ENCODE measurements at places on chromosomes 1 and 21. TPM values are rescaled to one million over a fixed set of nuclear protein-coding genes. Genes with fewer than 3 reads are reported as not detected.

Gene MSH4
- total RNA-seq = 0.27 TPM

Gene LAMC1
- total RNA-seq = 409 TPM

Gene KPRP
- total RNA-seq = not detected

Gene MNDA
- total RNA-seq = not detected

Gene OR2T1
- total RNA-seq = not detected

Gene MTF2
- 40.3 TPM for total RNA-seq

Gene FCGR1A
- total RNA-seq = not detected

Gene NTMT2
- total RNA-seq = not detected

Gene SIM2
- total RNA-seq = 0.13 TPM

Gene ATP1A4
- not detected for total RNA-seq

Gene SRGAP2
- total RNA-seq = 113 TPM

Gene TARS2
- total RNA-seq = 19.4 TPM

Gene GPATCH2
- total RNA-seq = 29.9 TPM

Gene CA6
- not detected for total RNA-seq

Gene C1QB
- total RNA-seq = not detected

Gene DRAXIN
- 0.93 TPM for total RNA-seq

Gene NES
- total RNA-seq = 287 TPM

Gene FCRL5
- not detected for total RNA-seq

Gene GNG4
- not detected for total RNA-seq

Gene KRTAP13-2
- total RNA-seq = not detected

Gene NBPF8
- 20.7 TPM for total RNA-seq

Gene TSPAN1
- 0.80 TPM for total RNA-seq

Gene SLC45A3
- total RNA-seq = 10.1 TPM

Gene AIM2
- 0.29 TPM for total RNA-seq

Gene FAM110D
- total RNA-seq = 0.66 TPM

Gene NPHS2
- not detected for total RNA-seq

Gene CFHR4
- total RNA-seq = not detected

Gene SIK1
- 1.5 TPM for total RNA-seq

Gene TMPRSS15
- total RNA-seq = not detected

Gene SOX13
- 24.4 TPM for total RNA-seq

Gene HSD3B1
- total RNA-seq = not detected

Gene UBASH3A
- total RNA-seq = not detected

Gene CFH
- total RNA-seq = 48.2 TPM

Gene UTS2
- total RNA-seq = not detected

Gene OLIG2
- total RNA-seq = not detected

Gene AMIGO1
- total RNA-seq = 0.80 TPM

Gene NUAK2
- 0.93 TPM for total RNA-seq

Gene LMNA
- 677 TPM for total RNA-seq

Gene ATAD3C
- not detected for total RNA-seq

Gene GPR3
- total RNA-seq = 2.1 TPM

Gene NAXE
- total RNA-seq = 69.1 TPM

Gene BEST4
- not detected for total RNA-seq

Gene HMGN1
- 317 TPM for total RNA-seq

Gene TAS1R1
- not detected for total RNA-seq

Gene ADAM30
- total RNA-seq = not detected

Gene FAM163A
- not detected for total RNA-seq

Gene TRIM46
- 7.2 TPM for total RNA-seq

Gene GJB5
- total RNA-seq = not detected

Gene ALX3
- not detected for total RNA-seq

Gene TTC22
- not detected for total RNA-seq

Measured in thoracic aorta endothelial cell (primary cell).